ENCODE measurements at places on chromosomes 1 and 21. TPM values are rescaled to one million over a fixed set of nuclear protein-coding genes. Genes with fewer than 3 reads are reported as not detected.

FCRL3 gene
- 24.7 TPM for total RNA-seq

OR4F16 gene
- total RNA-seq: 1.3 TPM

RBM11 gene
- not detected for total RNA-seq

CLDN17 gene
- total RNA-seq: not detected

WNT9A gene
- total RNA-seq: not detected
